ENCODE measurements at places on chromosomes 12 and 14. TPM values are rescaled to one million over a fixed set of nuclear protein-coding genes. Genes with fewer than 3 reads are reported as not detected.

Gene ASIC1
- polyA plus RNA-seq = 28.4 TPM

Gene SCFD1
- 31.4 TPM for polyA plus RNA-seq

Gene SLC7A8
- 0.96 TPM for polyA plus RNA-seq

Gene DUSP6
- 71.4 TPM for polyA plus RNA-seq

Gene NEUROD4
- not detected for polyA plus RNA-seq

Gene NDRG2
- 15.8 TPM for polyA plus RNA-seq

Gene SOAT2
- 0.13 TPM for polyA plus RNA-seq

Gene B4GALNT3
- 0.34 TPM for polyA plus RNA-seq

Gene PMCH
- polyA plus RNA-seq = not detected

Gene CALCOCO1
- polyA plus RNA-seq = 72.1 TPM

Gene ADCY4
- 0.08 TPM for polyA plus RNA-seq

Gene KDM2B
- 9.6 TPM for polyA plus RNA-seq

Gene DUSP16
- 7.1 TPM for polyA plus RNA-seq

Gene PTPRB
- 1.1 TPM for polyA plus RNA-seq

Gene EXOC3L4
- 0.21 TPM for polyA plus RNA-seq

Gene MFAP5
- 19.1 TPM for polyA plus RNA-seq

Gene NANOG
- polyA plus RNA-seq = not detected

Gene WIF1
- polyA plus RNA-seq = not detected

Gene CACNA1C
- 1.6 TPM for polyA plus RNA-seq

Gene PRR4
- polyA plus RNA-seq = 4.3 TPM

Gene PAH
- not detected for polyA plus RNA-seq

Gene ERBB3
- polyA plus RNA-seq = 1.4 TPM

Gene MAP3K12
- polyA plus RNA-seq = 80.9 TPM

Gene LRRIQ1
- polyA plus RNA-seq = 0.67 TPM

Gene RAPGEF3
- 0.90 TPM for polyA plus RNA-seq

Gene PRICKLE1
- 1.2 TPM for polyA plus RNA-seq

Gene A2M
- polyA plus RNA-seq = 0.02 TPM

Gene CELA1
- not detected for polyA plus RNA-seq

Gene BATF
- polyA plus RNA-seq = not detected

Gene PDZRN4
- 0.02 TPM for polyA plus RNA-seq

Gene IL31
- not detected for polyA plus RNA-seq

Gene KCNH3
- polyA plus RNA-seq = 3.2 TPM

Gene PAPOLA
- 78.0 TPM for polyA plus RNA-seq

Gene FSCB
- polyA plus RNA-seq = not detected

Gene GPRC5D
- not detected for polyA plus RNA-seq

Gene MANSC4
- polyA plus RNA-seq = not detected

Gene KRT78
- not detected for polyA plus RNA-seq

Gene TIMM9
- 17.9 TPM for polyA plus RNA-seq

Gene FOXM1
- 29.9 TPM for polyA plus RNA-seq

Gene GSKIP
- 18.2 TPM for polyA plus RNA-seq

Gene OAS2
- polyA plus RNA-seq = 0.02 TPM

Gene CATSPERB
- polyA plus RNA-seq = 0.10 TPM

Gene MYH6
- not detected for polyA plus RNA-seq

Gene ANKRD33
- polyA plus RNA-seq = not detected

Gene KLRD1
- polyA plus RNA-seq = not detected

Gene HOXC13
- polyA plus RNA-seq = not detected

Gene CHFR
- polyA plus RNA-seq = 31.6 TPM

Gene LRTM2
- not detected for polyA plus RNA-seq

Gene GPR65
- under 0.01 TPM for polyA plus RNA-seq

Gene GPR84
- not detected for polyA plus RNA-seq

All from SK-N-SH (cell line).